ENCODE measurements at places on chromosomes 11 and 22.

GRCh38 chr22:41935015-41935351 lies 8.4 kb upstream of the TNFRSF13C start:
- no peak for DNase-seq

DNA sequence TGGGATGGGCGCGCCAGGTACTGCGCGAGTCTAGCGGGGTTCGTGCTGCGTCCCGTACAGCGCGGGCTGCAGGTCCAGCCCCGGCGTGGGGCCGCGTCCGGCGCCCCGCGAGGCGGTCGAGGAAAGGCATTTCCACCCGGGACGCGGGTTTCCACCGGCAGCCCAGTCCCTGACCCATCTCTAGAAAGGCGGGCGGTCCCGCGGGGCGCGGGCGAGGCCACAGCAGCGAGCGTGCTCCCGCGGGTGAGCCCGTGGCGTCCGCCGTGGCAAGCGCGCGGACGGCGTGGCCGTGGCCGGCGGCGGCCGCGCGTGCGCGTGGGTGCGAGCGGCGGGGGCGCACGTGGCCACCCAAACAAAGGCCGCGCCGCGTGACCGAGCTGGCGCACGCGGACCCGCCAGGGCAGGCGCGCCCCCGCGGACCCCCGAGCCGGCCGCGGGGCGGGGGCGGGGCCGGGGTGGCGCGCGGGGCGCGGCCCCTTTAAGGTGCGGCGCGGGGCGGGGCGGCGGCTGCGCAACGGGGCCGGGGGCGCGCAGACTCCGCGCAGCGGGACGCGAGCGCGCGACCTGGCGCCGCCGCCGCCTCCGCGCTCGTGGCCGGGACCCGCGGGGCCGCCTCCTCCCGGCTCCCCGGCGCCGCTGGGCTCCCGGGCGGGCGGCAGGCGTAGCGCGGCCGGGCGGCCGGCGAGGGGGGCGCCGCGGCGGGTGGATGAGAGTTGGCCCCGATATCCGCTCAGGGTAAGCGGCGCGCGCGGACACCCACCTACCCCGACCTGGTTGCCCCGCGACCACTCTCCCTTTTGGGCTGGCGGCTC lies 39.3 kb upstream of the CELSR1 start:
- no peak for DNase-seq

- no peak for DNase-seq
Measured at GRCh38 chr11:1672613-1673350, 24.2 kb upstream of the KRTAP5-6 start.

GRCh38 chr22:49052023-49052538 lies 775.6 kb downstream of the BRD1 start:
- DNase-seq = no peak

DNA sequence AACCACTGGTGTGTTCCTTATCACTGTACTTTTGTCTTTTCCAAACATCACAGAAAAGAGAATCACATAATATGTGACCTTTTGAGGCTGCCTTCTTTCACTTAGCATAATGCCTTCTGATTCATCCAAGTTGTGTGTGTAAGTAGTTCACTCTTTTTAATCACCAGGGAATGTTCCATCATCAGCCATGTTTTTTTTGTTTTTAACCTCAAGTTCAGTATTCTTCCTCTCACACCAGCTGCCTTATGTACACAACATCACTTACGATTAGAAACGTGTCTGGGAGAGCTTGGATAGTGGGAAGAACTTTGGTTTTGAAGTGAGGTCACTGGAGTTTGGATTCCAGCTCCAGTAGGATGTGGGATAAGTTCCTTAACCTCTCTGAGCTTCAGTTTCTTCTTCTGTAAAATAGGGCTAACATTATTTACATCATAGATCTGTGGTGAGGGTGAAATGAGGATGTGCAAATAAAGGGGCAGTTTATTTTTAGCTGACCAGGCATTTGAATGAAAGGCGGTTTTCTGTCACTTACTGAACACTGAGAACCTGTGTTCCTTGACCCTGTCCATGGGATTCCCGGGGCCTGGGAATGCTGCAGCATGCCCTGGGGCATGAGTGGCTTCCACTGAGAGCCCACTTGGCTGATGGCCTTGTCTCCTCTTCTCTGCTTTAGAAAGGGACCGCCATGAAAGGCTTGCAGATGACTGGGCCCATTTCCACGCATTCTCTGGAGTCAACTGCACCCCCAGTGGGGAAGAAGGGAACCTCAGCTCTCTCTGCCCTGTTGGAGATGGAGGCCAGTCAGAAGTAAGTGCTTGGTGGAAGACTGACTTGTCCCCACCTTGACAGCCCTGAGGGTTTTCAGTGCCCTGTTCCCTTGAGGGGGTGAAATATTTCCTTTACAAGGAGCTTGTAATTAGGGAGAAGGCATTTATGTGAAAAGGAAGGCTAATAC lies 92.6 kb downstream of the DEPDC5 start:
- DNase-seq = no peak

- no peak for DNase-seq
Measured at GRCh38 chr11:121582296-121582695, 129.5 kb upstream of the SORL1-AS1 start.

Data from bronchial epithelial cell (primary cell).